ENCODE measurements at places on chromosomes 16 and 17.

DNA sequence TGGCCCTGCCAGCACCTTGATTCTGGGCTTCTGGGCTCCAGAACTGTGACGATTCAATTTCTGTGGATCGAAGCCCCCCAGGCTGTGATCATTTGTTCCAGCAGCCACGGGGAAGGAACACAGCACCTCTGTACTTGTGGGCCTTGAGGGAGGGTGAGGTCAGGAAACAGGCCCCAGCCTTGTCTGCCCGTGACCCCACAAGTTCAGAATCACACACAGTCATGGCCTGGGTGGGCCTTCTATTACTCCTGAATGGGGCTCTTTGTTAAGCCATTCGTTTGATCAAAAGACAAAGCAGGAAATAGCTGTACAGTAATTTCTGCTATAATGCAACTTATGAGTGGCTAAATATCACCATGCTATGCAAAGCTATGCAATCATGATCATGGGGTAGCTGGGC, 10.1 kb downstream of the ST6GALNAC2 start:
- DNase-seq = no peak

GRCh38 chr17:73196500-73196899, 3.6 kb downstream of the COG1 start:
- peak; percentile 65 for DNase-seq

DNA sequence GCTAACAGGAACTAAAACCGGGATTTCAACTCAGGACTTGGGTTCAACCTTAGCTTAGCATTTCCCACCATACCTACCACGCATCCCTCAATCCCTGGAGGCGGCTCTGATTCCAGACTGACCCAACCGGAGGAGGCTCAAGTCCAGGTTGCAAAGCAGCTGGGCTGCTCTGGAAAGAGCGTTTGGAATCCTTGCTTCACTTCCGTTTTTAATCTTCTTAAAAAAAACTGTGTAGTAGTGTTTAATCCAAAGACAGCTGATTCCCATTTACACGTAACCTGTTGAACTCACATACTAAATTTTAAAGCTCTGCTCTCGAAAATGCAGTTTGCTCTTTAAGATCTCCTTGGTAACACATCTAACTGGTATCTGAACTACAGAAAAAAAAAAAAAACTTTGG, 50.0 kb downstream of the NXN start:
- no peak for DNase-seq

GRCh38 chr17:18318117-18318516, 3.0 kb downstream of the SMCR8 start:
- DNase-seq = no peak
